HepG2 (cell line): ENCODE measurements at places on chromosomes 7 and 10.

DNA sequence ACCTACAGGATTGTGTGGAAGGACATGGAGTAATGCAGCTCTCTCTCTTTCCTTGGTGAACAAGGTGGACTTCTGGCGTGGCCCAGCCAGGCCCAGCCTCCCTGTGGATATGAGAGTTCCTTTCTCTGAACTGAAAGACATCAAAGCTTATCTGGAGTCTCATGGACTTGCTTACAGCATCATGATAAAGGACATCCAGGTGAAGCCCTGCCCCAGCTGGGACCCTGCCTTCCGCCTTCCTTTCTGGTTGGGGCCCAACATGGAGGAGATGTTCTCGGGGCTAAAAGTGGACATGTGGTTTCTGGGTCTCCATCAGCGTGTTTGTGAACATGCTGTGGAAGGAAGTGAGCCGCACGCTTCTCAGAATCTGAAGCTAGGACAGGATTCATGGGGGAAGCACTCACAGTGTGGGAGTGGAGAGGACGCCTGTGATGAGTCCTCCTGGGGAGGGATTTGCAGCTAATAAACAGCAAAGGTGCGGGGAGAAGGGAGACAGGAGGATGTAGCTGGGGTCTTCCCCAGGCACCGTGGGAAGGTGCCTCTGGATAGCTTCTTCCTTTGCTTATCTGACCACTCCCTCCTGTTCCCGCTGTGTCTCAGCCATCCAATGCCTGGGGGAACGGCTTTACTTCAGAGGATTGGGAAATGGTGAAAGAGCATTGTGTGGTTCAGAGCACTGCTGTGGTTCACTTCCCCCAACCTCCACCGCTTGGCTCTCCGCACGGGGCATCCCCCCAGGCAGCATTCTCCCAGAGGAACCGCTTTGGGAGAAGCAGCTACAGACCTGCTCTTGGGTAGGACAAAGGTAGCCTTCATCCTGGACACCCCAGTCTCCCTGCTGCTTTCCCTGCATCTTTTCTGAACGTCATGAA is 5.5 kb downstream of the CPA5 start:
- no peak for DNase-seq

GRCh38 chr10:87973635-87974034 is 110.2 kb downstream of the PTEN start:
- no peak for DNase-seq

DNA sequence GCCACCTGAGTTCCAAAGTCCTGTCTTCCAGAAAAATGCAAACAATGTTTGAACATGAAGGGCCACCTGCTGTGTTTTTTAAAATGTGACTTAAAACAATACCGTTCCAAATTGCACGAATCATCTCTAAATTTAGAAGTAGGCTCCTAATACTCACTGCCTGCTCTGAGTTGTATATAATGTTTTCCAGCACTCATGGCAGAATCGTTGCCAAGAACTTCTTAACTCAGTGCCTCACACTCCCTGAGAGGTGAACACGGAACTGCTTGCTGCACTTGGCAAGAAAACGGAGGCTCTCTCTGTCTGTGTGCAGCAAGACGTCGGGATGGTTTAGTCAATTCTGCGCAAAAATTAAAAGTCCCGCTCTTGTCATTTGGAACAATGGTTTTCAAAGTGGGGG is 757.3 kb upstream of the AUTS2 start:
- DNase-seq, result no peak

GRCh38 chr10:69474742-69475432 is 23.6 kb downstream of the TSPAN15 start:
- DNase-seq, result no peak

- DNase-seq, result no peak
Observed at GRCh38 chr7:83060218-83060617, 102.5 kb downstream of the PCLO start.

GRCh38 chr7:665736-666453 is 60.6 kb upstream of the DNAAF5 start:
- no peak for DNase-seq

GRCh38 chr7:128862571-128863432 is at the start of gene ATP6V1F:
Gene ATP6V1F, plus strand, starts transcription at chr7:128862856. Its CDS starts 49 bp downstream, at chr7:128862905.
- DNase-seq, result peak; percentile 93

- no peak for DNase-seq
Observed at GRCh38 chr10:72322280-72323058, 32.2 kb downstream of the DNAJB12 start.

GRCh38 chr7:136953386-136953785 is 84.9 kb downstream of the CHRM2 start:
- DNase-seq, result no peak
